Myocyte (in vitro differentiated cells): ENCODE measurements at places on chromosomes 11 and 22. TPM values are rescaled to one million over a fixed set of nuclear protein-coding genes. Genes with fewer than 3 reads are reported as not detected.
A peak's percentile ranks its signal among the peaks of the same experiment; 100 is the strongest.

GRCh38 chr11:115566180-115566764, 62.1 kb upstream of the CADM1 start:
- no peak for DNase-seq

- DNase-seq, result peak; percentile 69
Measured at GRCh38 chr22:45246060-45246985, 5.6 kb upstream of the KIAA0930 start.

GRCh38 chr11:43947815-43948214, 5.4 kb downstream of the C11orf96 start:
- DNase-seq, result no peak

DNA sequence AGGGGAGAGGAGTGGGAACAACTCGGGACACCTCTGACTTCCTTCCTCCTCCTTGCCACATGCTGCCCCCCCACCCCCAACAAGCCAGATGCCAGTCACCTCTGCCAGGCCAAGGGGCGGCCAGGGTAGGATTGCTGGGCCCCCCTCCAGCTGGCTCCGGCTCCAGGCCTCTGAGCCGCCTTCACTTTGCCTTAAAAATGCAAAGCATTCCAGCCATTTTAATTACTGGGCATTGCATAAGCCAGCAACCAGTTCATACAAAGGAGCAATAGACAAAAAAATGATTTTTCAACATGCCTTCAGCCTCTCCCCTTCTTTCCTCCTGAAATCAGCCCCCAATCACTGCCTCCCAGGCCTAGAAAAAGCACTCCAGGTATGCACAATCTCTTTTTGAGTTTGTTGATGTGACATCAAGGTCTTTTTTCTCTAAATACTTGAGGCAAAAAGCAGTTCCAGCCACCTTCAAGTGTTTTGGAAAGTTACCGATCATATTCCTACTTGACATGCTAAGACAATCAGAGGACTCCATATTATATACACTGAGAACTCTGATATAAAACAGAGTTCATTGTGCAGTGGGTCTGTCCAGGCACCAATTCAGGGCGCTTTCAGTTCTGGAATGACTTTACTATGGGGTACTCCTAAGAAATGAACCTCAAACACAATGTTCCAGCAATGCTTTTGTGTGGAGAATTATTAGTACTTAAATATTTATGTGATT, 12.4 kb upstream of the TIMP3 start:
- no peak for DNase-seq

GRCh38 chr11:123144707-123145106, 50.3 kb downstream of the CLMP start:
- no peak for DNase-seq

GRCh38 chr11:86196085-86196696, 48.4 kb upstream of the EED start:
- DNase-seq, result no peak

DNA sequence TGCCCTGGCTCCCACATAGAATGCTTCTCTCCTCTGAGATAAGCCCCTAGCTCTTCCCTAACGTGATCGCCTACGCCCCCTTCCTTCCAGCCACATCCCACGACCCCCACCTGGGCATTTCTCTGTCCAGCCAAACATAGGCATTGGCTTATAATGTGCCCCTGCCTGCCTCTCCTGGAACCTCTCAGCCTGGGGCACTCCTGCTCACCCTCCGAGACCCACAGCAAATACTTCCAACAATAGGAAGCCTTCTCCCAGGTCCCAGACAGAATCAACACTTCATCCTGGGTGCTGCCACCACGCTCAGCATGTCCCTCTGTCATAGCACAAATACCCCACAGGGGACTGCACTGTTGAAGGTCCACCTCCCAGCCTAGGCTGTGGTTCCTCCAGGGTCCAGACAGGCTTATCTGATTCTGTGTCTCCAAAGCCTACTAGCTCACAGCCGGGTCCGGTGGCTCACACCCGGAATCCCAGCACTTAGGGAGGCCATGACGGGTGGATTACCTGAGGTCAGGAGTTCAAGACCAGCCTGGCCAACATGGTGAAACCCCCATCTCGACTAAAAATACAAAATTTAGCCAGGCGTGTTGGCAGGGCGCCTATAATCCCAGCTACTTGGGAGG, 24.2 kb upstream of the TMPRSS4 start:
- DNase-seq, result no peak

GRCh38 chr11:102561636-102562035, 31.1 kb upstream of the MMP7 start:
- DNase-seq, result no peak

- DNase-seq, result no peak
Measured at GRCh38 chr22:36009085-36009484, 19.5 kb downstream of the RBFOX2 start.

GRCh38 chr11:46386674-46387073, 4.9 kb downstream of the CHRM4 start:
- DNase-seq, result no peak

DNA sequence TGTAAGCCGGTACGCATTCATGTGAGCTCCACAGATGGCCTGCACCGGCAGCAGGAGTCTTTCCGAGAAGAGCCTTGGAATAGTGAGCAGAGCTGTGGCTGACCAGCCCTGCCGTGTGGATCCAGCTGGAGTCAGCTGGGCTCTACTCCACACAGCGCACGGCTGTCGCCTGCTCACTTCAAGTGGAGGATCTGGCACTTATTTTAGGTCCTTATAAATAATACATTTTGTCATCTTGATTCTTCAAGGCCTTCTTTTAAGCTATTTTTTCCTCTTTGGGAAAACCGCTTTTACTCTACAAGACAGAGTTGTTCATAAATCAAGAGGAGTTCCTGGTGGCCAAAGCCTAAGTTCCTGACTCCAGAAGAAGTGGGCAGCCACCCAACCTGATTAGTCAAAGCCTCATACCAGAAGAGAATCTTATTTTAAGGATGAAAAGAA, 93.8 kb downstream of the KCNC1 start:
- no peak for DNase-seq

GRCh38 chr11:94224078-94224477, 80.3 kb upstream of the IZUMO1R start:
- DNase-seq, result peak; percentile 34

DNA sequence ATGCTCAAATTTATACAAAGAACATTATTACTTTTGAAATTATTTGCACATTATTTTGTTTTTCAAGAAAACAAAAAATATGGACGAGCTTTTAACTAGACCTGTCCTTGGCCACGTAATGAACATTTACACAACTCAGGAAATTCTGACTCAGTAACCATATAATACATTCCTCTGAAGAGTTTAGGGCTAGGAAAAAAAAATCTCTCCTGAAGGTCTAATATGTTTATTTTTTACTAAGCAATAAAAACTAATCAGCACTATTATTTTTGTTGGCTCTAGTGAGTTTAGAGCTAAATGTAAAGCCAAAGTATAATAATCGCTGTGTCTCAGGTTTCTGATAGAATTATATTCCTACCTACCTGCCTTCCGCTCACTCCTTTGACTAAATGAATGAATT, 187.5 kb downstream of the SWAP70 start:
- DNase-seq, result no peak

- DNase-seq, result peak; percentile 15
Measured at GRCh38 chr11:73538381-73538872, 59.5 kb downstream of the FAM168A start.

DNA sequence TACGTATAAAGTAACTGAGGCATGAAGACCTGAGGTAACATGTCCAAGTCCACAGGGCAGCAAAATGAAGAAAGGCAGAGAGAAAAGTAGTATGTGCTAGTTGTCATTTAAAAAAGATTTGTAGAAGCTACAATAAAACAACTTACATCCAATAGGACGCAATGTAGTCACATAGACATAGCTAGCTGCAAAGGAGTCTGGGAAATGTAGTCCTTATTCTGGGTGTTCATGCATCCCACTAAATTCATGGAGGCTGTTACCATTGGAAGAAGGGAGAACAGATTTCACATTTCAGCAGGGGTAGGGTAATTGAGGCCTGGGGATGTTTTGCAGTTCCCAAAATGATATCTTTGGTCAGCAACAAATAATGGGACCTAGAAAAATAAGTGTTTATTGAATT, 571.4 kb downstream of the MIAT start:
- DNase-seq, result no peak

GRCh38 chr22:23787600-23787896, 782 bp downstream of the SMARCB1 start:
- no peak for DNase-seq

GRCh38 chr11:15229069-15229468, 114.3 kb downstream of the INSC start:
- no peak for DNase-seq

- DNase-seq, result peak; percentile 44
Measured at GRCh38 chr11:120337355-120338106, 1.3 kb downstream of the ARHGEF12 start.

DNA sequence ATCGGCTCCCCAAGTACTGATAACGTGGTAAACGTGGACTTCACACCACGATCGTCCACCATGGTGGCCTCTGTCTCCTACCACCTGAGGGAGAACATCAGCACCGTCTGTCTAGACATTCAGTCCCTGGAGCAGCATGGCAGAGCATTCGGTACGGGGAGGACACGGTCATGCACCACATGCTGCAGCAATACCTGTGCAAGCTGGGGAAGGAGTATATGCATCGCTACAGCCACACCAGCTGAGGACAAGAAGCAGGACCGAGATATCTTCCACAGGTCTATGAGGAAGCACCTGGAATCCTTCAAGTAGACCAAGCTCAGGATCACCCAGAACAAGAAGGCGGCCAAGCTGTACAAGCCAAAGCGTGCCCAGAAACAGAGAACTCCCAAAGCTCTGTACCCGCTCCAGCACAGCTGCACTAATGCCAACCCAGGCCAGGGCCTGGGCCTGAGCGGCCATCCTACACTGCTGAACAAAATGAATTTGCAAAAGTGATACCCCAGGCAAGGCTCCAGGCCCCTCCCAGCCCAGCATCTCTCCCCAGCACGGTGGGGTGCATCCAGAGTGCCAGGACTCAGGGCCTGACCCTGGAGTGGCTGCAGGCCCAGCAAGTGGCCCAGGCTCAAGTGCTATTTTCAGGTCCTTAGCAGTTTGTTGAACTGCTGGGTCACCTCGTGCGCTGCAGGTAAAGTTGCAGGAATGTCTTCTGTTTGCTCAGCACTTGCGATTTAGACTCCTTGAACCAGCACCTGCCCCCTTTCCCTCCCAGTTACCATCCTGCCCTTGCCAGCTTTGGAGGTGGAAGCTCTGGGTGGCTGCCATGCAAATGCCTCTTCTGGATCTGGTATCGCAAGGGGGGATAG, 119.3 kb upstream of the SERPIND1 start:
- DNase-seq, result no peak

DNA sequence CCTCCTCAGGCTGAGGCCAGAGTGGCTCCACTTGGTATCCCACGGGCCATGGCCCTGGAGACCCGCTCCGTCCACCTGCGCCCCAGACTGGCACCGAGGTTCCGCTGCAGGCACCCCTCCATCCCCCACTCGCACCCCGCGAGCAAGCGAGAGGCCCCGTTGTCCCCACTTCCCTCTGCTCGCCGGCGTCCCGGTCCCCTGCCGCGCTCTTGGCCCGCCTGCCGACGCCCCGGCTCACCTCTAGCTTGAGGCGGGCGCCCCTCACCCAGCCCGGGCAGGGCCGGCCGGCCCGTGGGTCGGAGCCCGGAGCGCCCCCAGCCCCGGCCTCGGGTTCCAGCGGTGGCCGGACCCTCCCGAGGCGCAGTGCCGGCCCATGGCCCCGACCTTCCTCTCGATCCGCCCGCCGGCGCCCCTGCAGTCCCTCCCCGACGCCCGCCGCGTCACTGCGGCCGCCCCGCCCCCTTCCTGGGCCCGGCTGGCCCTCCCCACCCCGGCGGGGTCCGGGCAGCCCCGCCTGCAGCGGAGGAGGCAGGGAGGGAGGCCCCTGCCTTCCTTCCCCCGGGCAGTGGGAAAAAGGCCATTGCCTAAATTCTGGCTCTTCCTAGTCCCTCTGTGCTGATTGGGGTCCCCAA, at the start of gene PITPNM1:
PITPNM1 (minus strand) TSS at position 414 of the 632 bp plus-strand sequence. CDS start 1,183 bp downstream, outside the sequence.
- peak; percentile 63 for DNase-seq

DNA sequence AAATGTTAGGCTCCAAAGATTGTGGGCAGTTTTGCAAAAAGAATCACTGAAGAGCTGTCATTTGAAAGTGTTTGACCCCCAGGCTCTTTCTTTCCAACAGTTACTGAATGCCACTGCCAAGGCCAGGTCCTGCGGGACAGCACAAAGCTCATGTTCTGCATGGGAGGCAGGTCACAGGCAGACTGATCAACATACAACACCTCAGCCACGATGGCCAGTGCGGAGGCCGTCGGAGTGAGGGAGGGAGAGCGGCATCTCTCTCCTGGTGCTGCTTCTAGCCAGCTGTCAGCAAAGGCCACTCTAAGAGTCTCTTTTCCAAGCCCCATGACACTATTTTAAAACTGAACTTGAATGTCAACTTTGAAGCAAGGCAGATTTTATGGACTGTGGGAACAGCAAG, 49.9 kb downstream of the ARFGAP3 start:
- no peak for DNase-seq

- no peak for DNase-seq
Measured at GRCh38 chr11:279966-280705, 1.9 kb downstream of the NLRP6 start.

DNA sequence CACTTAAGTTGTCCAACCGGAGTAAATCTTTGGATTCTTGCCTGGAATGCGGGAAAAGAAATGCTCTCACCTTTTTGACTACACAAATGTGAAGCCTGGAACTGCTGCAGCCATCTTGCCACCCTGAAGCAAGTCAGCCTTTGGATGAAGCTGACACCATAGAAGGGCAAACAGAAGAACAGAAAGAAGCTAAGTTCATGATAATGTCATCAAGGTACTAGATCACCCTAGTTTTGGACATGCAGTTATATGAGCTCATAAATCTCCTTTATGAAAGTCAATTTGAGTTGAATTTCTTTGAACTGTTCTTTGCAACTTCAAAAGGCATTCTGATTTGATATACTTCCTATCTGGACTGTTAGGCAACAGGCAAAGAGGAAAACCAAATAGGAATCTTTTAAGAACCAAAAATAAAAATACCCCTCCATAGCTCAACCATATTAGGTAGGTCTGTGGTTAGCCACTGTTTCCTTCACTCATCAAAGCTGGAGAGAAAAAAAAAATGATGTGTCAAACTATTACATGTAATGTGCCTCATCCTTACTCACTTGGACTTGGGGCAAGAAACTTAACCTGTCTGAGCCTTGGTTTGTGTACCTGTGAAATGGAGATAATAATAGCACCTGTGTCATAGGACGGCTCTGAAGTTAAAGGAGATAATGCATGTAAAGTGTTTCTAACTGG, 91.9 kb downstream of the WT1 start:
- no peak for DNase-seq

DNA sequence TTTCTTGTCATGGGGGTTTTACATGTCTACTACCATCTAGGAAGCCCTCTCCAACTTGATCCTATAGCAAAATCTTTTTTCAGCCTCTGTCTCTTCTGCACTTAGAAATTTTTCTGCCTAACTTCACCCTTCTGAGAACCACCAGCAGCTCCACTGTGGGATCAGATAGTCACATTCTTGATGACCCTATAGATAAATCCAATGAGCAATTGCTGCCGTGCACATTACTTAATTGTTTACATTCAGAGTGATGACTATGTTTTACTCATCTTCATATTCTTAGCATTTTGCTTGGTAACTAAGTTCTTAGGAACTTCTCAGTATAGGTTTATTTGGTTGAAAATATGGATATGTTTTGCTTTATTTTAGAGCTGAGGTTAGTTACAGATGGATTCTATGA, 12.4 kb upstream of the ETS1 start:
- no peak for DNase-seq

- DNase-seq, result no peak
Measured at GRCh38 chr11:72239849-72240460, 4.0 kb downstream of the PHOX2A start.

Gene IGLL1
- 0.88 TPM in 1 of 2 replicates, not detected in the other for total RNA-seq

Gene DCHS1
- 0.73 and 0.78 TPM in 2 replicates for total RNA-seq

Gene INSC
- total RNA-seq, result not detected in 2 replicates

Gene IMMP1L
- 21.5 and 42.5 TPM in 2 replicates for total RNA-seq

Gene FGF3
- not detected in 2 replicates for total RNA-seq

Gene OR52H1
- not detected in 2 replicates for total RNA-seq
